ENCODE measurements at places on chromosomes 12 and 14.

- DNase-seq = no peak
These were observed 289.1 kb downstream of the CACNA1C start for GRCh38 chr12:2341871-2342270.

DNA sequence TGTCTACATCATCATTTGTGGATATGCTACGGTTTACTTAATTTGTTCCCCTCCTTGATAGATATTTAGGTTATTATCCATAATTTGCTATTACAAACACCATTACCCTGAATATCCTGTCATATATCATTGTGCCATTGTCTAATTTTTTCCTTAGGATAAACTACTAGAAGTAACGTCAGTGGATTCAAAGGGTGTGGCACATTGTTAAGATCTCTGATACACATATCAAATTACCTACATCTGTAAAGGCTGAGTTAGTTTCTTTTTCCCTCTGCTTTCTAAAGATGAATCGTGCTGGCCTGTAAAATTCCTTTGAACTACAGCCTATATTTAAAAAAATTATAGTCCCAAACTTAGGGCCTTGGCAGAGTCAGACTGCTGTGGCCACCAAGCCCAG is 53.9 kb upstream of the STRN3 start:
- no peak for DNase-seq

DNA sequence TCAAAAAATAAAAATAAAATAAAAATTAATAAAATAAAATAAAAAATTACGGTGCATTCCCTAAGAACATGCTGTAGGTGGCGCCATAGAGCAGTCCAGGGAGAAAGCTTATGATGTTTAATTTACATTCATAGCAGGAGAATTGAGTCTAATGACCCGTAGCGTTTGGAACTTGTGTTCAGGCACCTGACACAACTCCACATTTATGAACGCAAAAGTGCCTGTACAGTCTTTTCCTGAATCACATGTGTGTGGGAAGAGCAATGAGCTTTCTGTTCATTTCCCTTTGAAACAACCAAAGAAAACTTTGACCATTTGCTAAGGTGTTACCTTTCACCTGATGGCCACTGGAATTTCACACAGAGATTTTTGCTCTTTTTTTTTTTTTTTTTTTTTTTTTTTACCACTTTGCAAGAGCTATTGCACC is 60.6 kb upstream of the KCNA1 start:
- no peak for DNase-seq

GRCh38 chr12:114995891-114996290 is 311.9 kb upstream of the TBX3 start:
- DNase-seq = no peak

- DNase-seq = no peak
These were observed 27.9 kb upstream of the EID3 start for GRCh38 chr12:104275689-104276088.

- no peak for DNase-seq
These were observed 20.5 kb downstream of the PSMC1 start for GRCh38 chr14:90276646-90277367.
